ENCODE measurements at places on chromosomes 4 and X.

DNA sequence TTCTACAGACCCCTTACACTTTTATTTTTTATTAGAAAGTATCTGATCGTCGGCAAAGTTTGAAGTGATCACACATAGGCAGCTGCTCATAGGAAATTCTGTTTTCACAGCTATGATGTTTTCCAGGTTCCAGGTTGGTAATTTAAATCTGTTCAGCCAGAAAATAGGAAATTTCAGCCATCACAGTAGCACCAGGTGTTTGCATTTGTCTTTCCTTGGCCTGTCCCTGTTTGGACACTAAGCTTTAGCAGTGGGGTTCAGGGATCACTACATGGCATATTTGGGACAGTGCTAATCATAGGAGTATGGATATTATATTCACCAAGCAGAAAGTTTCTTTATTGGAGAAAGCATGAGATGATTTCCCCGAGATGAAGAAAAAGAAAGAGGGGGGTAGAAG lies 92.9 kb downstream of the ANK2 start:
- DNase-seq: no peak

DNA sequence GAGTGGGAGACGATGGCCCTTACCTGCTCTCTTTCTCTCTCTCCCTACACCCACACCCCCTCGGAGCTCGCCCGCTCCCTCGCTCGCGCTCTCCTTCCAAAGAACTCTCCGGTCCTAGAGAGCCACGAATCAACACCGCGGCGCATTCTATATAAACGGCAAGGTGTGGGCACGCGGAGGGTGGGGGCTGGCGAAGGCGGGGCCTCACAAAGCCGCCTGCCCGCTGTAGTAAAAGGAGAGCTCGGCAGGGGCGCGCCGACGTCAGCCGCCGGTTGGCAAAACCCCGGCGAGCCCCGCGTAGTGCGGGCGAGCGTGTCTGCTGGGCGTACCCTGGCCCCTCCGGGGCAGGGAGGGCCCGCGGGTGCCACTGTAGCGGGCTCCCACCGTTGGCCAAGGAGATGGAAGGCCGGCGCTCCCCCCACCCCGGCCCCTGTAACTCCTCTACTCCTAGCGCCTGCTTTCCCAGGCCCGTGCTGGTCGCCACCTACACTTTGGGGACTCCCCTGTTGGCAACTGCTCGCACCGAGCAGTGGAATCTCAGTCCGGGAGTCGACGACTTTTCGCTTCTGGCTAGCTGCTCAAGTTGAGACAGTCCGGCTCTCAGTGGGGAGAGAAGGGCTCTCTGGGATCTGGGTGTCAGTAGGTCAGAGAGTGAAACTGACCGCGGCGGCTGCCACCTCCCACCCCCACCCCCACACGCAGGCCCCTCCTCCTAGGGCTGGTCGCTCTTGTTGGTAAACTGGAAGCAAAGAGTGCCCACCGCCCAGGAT lies 325.5 kb upstream of the F9 start:
- DNase-seq: no peak

GRCh38 chr4:131584587-131584986 lies 1564.5 kb upstream of the PCDH10 start:
- DNase-seq: no peak

- DNase-seq: no peak
These were observed 30.2 kb downstream of the RBBP7 start for GRCh38 chrX:16839852-16840460.

DNA sequence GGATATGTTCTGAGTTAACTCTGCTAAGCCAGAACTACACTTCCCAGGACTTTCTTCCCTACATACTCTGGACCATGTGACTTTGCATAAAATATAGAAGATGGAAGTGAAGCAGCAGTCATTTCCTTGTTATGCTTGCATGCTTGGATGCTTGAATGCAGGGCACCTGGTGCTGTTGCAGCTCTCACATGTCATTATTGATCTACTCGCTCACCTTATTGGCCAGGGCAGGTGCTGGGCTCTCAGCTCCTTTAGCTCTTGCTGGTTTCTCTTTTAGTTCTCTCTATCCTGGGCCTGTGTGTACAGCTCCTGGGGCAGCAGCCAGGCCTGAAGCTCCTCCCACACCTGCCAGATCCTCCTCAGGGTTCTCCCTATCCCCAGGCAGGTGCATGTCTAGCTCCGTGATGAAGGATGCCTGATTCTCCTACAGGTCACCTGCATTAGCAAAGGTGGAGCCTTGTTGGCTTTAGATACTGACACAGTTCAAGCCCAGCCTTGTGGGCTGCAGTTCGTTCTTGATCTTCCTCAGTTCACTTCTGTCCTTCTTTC lies 53.3 kb downstream of the MED28 start:
- no peak for DNase-seq

- DNase-seq: no peak
These were observed 92.6 kb upstream of the NLRP2B start for GRCh38 chrX:57772637-57773036.

GRCh38 chr4:99219479-99219878 lies 433 bp upstream of the ADH6 start:
- DNase-seq: no peak

GRCh38 chr4:5708449-5709206 lies at the start of gene EVC2:
EVC2 (minus strand) TSS chr4:5708559; CDS start chr4:5708513, 46 bp downstream.
- no peak for DNase-seq

GRCh38 chr4:79300280-79300679 lies 25.6 kb downstream of the NAA11 start:
- no peak for DNase-seq

DNA sequence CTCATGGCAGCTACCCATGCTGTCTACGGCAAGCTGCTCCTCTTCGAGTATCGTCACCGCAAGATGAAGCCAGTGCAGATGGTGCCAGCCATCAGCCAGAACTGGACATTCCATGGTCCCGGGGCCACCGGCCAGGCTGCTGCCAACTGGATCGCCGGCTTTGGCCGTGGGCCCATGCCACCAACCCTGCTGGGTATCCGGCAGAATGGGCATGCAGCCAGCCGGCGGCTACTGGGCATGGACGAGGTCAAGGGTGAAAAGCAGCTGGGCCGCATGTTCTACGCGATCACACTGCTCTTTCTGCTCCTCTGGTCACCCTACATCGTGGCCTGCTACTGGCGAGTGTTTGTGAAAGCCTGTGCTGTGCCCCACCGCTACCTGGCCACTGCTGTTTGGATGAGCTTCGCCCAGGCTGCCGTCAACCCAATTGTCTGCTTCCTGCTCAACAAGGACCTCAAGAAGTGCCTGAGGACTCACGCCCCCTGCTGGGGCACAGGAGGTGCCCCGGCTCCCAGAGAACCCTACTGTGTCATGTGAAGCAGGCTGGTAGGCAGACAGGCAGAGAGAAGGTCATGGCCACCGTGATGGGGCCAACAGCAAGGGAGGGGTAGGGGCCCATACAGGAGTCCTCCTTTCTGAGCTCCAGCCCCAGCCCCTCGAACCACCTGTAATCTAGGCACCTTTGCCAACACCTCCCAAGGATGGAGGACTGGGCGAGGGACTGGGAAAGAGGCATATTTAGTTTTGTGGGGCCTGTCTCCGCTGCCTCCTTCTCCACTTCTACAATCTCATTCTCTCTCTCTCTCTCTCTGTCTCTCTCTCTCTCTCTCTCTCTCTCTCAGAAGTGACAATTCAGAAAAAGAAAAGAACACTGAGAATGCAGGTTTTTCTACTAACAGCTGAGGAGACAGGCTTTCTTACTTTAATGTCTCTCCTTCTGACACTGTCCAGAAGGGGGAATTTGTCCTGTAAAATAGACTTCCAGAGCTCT lies 4.7 kb upstream of the TSPYL2 start:
- DNase-seq: no peak

DNA sequence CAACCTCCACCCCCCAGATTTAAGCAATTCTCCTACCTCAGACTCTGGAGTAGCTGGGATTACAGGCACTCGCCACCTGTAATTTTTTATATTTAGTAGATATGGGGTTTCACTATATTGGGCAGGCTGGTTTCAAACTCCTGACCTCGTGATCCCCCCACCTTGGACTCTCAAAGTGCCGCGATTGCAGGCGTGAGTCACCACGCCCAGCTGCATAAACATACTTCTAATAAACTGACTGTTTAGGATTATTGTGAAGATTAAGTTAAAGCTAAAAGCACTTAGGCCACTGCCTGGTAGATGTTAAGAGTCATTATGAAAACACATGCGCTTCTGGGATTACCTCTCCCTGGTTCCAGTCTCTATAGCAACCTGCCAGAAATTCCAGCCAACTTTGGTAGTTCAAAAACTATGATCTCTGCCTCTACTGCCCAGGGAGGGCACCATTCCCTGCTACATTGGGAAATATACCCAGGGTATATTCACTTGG lies 30.2 kb upstream of the GRIA3 start:
- no peak for DNase-seq

DNA sequence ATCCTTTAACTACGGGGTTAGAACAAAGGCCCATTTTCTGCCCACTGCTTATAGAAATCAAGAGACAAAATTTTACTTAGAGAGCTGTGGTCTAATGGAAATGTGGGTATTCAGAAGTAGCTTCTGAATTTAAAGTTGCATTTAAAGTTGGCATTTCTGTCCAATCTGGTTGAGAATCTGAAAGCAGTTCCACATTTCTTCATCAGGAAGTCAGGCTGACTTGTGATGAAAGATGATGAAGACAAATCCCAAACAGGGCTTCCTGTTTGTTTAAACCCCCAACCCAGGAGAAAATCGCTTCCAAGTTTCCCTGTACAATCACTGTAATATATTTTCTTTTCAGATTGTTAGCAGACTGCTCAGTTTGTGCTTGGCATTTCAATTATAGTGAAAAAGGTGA lies 345.3 kb downstream of the SPRY1 start:
- no peak for DNase-seq

DNA sequence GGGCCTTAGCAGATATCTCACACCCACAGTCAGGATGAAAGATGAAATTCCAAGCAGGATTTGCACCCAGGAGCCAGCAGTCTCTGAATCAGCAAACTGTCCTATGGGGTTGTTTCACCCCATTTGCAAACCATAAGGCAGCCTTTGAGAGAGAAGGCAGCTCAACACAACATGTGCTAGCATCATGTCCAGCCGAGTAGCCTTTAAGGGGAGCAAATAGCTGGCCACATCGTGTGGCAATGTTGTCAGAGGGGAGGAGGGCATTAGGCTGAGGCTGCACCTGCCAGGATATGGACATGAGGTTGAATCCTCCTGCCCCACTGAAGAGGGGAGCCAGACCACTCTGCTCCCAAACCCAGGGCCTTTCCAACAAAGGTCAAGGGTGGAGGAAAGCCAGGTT lies 20.6 kb upstream of the PJA1 start:
- DNase-seq: no peak

DNA sequence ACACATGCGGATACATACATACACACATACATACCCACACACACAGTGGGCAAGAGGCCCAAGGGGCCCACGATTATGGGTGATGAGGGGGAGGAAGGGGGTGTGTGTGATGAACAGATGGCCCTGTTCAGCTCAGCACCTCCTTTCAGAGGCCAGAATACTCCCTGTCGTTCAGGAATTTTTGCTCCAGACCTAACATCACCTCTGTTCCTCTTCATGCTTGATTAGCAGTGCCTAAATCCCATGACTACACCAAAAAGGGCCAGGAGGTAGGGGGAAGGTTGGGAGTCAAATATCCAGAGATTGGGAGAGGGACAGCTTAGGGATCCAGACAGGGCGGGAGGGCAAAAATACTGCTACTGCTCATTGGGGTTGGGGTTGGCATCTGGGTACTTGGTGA lies 42.7 kb downstream of the SMC1A start:
- no peak for DNase-seq

GRCh38 chr4:24632011-24632410 lies 47.7 kb upstream of the DHX15 start:
- DNase-seq: no peak

DNA sequence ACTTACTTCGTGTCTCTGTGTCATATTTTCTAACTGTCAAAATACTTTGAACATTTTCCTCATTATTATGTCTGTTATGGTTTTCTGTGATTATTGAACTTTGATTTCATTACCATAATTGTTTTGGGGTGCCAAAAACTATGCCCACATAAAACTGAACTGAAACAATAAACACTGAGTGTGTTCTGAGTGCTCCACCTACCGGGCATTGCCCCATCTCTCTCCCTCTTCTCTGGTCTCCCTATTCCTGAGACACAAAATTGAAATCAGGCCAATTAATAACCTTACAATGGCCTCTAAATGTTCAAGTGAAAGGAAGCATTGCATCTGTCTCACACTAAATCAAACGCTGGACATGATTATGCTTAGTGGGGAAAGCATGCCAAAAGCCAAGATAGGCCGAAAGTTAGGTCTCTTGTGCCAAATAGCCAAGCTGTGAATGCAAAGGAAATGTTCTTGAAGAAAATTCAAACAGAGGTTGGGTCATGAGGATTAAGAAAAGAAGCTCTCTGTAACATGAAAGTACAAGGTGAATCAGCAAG lies 972.3 kb downstream of the PCDH7 start:
- DNase-seq: no peak

DNA sequence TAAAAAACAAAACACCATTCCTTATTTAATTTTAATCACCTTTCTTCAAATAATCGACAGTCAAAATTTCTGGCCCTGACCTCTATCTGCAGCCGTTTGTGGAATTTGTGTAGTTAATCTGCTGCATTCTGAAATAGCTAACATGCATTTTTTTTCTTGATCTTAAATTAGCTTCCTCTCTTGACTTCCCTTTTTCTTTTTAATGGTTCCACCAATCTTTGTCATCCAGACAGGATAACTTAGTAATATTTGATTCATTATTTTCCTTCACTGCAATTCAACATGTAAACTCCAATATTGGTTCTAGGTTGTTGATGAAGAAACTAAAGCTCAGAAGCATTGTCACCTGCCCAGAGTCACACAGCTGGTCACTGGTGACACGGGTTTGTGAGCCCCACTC lies 77.3 kb downstream of the ARHGAP10 start:
- DNase-seq: no peak
